T-cell (primary cell): ENCODE measurements at places on chromosomes 12 and 14.

DNA sequence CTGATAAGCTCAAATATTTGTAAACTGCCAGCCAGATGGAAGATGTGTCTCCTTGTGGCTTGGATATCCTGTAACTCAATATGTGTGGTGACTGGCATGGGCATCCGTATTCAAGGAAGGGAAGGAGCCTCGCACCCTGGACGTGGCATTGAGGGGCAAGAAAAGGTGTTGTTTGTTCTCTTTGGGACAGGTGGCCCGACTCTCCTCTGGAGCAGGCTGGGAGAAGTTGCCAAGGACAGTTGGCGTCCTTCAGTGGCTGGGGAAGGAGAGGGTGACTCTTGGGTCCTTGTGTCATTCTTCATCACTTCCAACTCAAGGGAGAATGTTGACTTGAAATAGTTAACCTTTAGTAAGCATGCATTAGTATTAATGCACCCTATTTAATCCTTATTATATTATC lies 39.6 kb downstream of the CACNA1C start:
- no peak for DNase-seq

DNA sequence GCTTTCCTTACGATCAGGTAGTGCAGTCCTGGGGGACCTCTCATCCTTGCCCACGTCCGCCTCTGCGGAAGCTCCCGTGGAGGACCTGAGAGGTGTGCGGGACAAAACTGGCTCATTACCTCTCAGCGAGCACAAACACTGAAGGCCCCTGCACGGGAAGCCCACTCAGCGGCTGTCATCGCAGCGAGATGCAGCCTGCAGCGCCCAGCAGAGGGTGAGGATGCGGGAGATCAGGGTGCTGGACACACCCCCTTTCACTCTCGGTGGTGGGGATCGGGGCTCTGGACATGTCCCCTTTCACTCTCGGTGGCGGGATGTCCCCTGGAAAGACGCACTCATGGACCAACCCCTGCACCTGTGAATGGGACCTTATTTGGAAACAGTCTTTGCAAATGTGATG lies 111.6 kb downstream of the PIWIL1 start:
- no peak for DNase-seq

GRCh38 chr12:52805000-52805399 lies 8.9 kb downstream of the KRT4 start:
- no peak for DNase-seq

- DNase-seq: no peak
Observed at GRCh38 chr12:1728824-1729223, 38.0 kb downstream of the ADIPOR2 start.

DNA sequence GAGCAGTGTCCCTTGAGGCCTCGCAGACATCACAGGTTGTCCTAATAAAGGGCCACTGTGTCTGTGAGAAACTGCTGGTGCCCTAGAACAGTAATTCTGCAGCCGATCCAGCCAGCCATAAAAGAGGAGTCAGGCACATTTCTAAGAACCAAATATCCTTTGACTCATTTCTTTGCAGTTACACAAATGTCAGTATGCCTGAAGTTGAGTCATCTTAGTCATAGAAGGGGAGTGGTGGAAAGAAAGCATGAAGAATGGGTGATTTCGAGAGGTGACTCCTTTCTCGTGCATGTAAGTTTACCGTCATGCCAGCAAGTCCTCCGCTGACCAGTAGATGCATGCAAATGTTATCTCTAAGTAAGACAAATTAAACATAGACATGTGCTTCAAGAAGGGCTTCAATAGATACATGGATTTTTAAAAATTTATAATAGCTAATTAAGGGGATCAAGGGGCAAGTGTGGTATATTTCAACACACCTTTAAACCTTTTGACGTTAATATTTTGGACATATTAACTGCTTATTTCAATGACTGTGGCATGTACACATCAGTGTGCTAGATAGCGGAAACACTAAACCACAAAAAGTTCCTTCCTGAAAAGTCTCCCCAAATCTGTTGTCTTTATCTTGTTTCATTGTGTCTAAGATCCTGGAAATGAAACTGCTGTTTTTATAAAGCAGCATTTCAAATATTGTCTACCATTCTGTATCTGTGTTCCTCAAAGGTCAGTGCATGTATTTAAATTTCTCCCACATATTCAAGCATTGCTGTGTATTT lies 497.4 kb downstream of the NPAS3 start:
- no peak for DNase-seq

- DNase-seq: no peak
Observed at GRCh38 chr12:33588725-33589405, 149.2 kb upstream of the SYT10 start.

GRCh38 chr14:52876806-52877205 lies 74.0 kb downstream of the FERMT2 start:
- no peak for DNase-seq

- no peak for DNase-seq
Observed at GRCh38 chr14:100078216-100078803, 13.1 kb downstream of the EVL start.

DNA sequence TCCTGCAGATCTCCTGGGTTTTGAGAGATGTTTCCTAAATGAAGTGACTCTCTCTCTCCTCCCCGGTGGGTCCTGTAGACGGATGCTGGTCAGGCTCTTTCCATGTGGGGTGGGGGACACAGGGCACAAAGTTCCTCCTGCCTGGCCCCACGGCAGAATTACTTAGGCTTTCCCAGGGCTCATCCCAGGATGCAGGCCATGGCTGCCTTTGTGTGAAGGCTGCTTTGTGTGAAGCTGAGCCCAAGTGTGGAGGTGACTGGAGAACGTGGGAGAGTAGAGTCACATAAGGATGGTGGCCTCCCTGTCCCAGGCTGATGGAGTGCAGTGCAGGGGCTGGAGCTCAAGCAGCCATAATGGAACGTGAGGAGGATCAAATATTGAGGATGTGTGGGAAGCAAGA lies 200.2 kb downstream of the ADGRD1 start:
- no peak for DNase-seq

GRCh38 chr12:50215033-50215432 lies 47.9 kb upstream of the CERS5 start:
- DNase-seq: no peak

- no peak for DNase-seq
Observed at GRCh38 chr14:86540636-86541247, 1010.8 kb downstream of the FLRT2 start.

DNA sequence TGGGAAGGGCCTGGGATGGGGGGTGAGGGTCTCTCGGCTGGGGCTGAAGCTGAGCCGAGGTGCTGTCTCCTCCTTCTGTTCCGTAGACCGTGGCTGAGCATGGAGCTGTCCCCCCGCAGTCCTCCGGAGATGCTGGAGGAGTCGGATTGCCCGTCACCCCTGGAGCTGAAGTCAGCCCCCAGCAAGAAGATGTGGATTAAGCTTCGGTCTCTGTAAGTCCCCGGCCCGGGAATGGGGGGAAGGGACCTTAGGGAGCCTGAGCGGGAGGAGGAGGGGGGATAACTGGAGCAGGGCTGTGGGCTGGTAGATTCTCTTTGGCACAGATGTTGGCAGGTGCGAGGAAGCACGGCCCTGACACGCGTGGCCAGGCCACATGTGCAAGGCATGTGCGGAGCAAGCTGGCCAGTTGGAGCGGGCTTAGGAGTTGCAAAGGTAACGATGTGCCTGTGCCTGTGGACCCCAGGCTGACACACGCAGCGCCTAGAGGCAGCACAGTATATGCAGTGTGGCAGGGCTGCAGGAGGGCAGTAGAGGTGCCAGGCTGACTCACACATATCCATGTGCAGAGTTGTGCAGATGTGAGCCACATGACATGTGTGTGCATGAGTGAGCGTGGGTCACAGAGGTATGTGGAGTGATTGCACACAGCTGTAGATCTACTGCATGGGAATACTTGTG lies 512 bp downstream of the PDE1B start:
- DNase-seq: no peak

DNA sequence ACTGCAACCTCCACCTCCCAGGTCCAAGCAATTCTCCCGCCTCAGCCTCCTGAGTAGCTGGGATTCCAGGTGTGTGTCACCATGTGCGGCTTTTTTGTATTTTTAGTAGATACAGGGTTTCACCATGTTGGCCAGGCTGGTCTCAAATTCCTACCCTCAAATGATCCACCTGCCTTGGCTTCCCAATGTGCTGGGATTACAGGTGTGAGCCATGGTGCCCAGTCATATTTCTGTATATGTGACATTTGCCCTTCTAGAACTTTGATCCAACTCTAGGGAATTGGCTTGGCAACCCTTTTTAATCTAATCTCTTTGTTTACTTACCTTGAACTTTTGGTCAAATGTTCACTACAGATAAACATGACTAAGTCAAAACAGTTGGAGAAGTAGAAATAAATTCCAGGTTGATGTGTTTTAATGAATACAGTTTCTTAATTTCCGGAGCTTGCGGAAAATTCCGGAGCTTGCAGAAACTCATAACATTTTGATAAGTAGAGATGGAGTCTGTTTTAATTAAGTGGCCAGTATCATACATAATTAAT lies 11.5 kb upstream of the PEBP1 start:
- DNase-seq: no peak

DNA sequence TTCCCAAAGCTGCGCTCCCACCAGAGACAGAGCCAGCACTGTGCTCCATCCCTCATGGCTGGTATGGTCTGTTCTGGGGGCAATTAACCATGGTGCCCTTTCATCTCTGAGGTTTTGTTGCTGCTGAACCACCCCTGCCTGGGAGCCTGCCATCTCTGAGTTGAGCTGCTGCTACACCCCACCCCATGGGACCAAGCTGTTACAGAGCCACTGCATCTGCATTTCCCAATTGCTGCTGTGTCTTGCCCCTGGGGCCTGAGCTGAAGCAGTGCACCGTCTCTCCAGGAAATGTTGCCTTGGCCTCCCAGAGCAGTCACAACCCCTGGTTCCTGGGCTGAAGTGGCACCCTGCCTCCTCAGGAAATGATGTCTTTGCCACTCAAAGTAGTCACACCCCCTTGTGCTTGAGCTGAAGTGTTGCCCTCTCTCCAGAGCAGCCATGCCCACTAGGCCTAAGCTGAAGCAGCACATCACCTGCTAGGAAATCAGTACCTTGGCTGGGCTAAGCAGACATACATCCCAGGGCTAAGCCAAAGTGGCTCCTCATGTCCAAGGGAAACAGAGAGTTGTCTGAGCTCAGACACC lies 140.3 kb downstream of the RERGL start:
- DNase-seq: no peak

DNA sequence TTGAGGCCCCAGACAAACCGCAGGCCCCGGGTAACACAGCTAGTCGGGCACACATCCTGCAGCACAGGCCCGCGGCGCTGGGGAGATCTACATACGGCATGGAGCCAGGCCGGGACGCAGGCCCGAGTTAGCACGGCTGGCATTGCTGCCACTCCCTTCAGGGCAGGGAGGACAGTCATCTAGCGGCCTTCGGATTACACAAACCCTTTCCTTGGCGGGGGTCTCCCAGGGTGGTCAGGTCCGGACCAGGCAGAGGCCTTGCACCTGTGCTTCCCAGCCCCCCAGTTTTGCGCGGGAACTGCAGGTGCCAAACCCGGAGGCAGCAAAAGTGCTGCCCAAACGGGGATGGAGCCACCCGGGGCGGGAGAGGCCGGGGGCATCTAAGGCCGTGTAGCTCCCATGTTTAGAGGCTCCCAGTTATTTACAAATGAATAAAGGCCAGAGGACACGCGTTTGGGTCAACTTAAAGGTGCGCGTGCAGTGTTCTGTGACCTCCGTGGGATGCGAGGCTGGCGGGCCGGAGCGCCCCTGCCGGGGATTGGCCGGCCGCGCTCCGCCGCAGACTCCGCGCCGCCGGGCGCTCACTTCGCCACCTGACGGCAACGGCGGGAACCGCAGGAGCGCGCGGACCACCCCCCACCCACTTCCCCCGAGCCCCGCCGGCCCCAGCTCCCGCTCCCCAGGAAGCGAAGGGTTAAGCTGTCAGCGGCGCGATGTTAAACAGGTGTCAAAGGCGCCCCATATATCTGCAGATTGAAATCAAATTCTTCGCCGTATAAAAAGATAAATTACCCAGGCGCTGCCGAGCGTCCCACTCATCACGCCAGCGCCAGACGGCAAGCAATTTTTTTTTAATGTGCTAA lies 18.1 kb downstream of the VSX2 start:
- DNase-seq: peak; percentile 82

DNA sequence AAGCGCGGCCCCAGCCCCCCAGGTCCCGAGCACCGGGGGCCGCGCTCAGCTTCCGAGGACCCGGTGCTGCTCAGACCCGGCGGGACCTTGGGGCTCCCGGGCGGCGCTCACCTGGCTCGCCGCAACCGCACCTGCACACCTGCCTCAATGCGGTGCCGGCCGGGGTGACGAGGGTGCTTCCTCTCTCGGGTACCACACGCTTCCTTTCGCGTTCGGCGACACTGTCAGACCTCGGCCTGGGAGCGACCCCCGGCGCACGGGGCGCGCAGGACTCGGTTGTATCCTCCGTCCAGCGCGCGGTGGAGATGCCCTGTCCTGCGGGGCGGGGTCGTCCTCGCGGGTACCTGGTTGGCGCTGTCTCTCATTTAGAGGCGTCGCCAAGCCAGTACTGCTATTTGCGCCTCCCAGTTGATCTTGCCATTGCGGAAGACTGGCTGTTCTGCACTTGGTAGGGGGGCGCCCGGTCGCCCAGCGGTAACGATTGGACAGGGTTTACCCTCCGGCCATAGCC lies 718 bp downstream of the PACS2 start:
- DNase-seq: peak; percentile 47

GRCh38 chr12:129276361-129277060 lies 423.2 kb downstream of the GLT1D1 start:
- no peak for DNase-seq

GRCh38 chr12:89070603-89071002 lies 281.7 kb downstream of the DUSP6 start:
- DNase-seq: no peak

DNA sequence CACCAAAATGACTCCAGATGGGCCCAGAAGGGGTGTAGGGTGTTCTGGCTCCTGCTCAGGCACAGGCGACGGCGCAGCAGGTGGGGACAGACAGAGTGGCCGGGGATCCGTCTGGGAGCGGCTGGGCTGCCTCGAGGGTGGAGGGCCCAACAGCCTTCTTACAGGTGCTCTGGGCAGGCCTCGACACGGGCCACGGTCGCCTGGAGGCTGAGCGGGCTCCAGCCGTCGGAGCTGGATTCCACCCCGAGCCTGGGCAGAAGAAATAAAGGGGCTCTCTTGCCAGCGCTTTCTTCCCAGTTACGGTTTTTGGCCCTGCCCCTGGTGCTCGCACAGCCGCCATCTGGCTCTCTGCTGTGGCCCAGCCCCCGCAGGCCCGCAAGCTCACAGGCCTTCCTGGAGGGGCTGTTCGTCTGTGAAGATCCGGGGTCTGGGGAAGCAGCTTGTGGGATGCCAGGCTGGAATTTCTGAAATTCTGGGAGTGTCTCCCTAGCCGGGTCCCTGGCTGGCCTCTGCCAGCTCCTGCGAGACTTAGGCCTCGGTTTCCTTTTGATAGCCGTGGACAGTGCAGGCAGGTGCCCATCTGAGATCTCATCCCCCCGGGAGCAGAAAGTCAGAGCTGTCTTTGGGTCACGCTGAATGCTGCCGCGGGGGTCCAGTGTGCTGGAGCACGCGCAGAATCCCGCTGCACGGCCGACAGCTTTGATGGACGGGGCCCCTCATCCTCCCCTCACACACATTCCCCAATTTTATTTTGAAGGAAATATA lies 122.7 kb downstream of the PAPOLA start:
- DNase-seq: no peak

DNA sequence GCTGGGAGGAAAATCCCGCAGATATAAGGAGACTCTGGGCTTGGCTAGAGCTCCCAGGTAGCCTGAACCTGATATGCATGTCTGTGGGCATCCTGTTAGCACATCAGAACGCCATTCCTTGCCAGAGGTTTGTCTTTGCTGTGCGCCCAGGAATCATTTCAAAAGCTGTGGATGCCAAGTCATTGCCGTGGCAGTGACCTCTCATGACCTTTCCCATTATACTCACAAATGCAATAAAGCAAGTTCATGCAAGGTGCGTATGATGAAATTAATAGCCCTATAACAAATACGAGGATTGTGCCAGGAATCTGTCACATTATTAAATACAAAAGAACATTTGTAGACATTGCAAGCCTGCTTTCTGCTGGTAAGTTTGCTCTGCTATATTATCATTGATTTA lies 229.1 kb upstream of the PELI2 start:
- no peak for DNase-seq
